ENCODE measurements at places on chromosomes 3 and 15.

DNA sequence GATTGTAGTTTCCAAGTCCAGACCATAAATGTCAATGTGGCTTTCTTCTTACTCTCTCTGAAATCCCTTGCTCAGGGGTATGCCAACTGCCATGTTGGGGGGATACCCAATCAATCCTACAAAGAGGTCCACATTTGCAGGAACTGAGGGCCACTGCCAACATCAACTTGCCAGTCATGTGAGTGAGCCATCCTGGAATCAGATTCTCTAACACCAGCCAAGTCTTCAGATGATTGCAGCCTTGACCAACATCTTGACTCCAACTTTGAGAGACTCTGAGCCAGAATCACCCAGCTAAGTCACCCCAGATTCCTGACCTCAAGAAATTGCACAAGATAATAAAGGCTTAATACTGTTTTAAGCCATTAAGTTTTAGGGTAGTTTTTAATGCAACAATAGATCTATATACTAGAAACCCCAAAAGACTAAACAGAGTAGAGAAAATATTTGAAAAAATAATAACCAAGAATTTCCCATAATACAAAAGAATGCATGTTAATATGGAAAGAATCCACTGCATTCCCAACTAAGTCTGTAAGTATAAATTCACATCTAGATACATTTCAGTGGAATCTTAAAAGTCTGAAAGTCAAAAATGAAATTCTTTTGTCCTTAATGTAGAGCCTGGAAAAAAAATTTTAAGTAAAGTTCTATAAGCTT is 22.4 kb downstream of the ISG20 start:
- H3K4me3 ChIP-seq = no peak overlapping the region
- no peak for DNase-seq
- peaks cover 34% of the 10 kb centered on the region for H3K4me1 ChIP-seq
- no peaks in the 10 kb centered on the region for H3K27me3 ChIP-seq
- H3K27ac ChIP-seq = no peak overlapping the region

GRCh38 chr3:194761384-194761783 is 75.7 kb downstream of the FAM43A start:
- no peak overlapping the region for H3K4me3 ChIP-seq
- H3K4me1 ChIP-seq = no peaks in the 10 kb centered on the region
- H3K27me3 ChIP-seq = no peaks in the 10 kb centered on the region
- H3K36me3 ChIP-seq = no peaks in the 10 kb centered on the region
- no peak for DNase-seq

DNA sequence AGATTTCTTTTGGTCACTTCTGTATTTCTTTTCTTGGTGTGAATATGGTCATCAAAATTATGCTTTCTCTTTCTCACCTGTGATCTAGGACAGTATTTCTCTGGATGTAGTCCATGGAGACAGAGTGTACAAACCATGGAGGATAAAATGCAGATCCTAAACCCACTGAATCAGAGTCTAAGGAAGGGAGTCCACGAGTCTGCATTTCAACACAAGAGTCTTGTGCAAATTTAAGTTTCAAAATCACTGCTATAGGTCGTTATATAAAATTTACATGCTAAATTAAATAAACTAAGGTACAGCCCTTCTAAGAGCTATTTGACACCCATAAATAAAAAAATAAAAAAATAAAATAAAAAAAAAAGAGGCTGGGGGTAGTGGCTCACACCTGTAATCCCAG is 17.3 kb upstream of the UBE2E2 start:
- no peaks in the 10 kb centered on the region for H3K36me3 ChIP-seq
- no peak for DNase-seq
- H3K27me3 ChIP-seq = no peaks in the 10 kb centered on the region
- H3K4me3 ChIP-seq = no peak overlapping the region
- no peak overlapping the region for H3K27ac ChIP-seq

DNA sequence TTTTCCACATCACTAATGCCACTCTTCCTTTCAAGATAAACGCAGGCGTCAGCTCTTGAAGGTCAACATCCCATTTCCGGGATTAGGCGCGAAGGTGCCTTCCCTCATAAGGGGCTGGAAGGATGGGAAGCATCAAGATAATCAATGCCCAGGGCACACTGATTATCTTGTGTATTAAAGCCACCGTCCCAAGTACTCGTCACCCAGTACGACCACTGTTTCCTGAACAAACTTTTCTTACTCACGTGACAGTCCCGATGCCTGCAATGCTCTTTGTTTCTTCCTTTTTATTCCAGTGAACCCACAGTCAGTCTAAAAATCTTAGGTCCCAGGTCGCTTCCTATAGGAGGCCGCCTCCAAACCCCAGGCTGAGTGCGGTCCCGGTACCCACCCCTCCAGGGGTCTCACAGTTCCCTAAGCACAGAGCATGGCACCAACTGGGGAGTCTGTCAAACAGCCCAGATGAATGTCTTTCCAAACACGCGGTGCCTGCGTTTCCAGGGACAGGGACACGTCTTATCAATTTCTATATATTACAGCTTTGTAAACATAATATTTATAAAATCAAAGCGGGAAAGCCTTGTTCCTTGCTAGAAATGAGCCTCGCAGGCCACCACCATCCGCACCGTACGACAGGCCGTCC is 589 bp downstream of the ANAPC13 start:
- H3K27me3 ChIP-seq = no peaks in the 10 kb centered on the region
- no peak for DNase-seq
- H3K27ac ChIP-seq = peak overlapping the region; percentile 88
- H3K4me1 ChIP-seq = peaks cover 31% of the 10 kb centered on the region
- peak overlapping the region; percentile 92 for H3K4me3 ChIP-seq

DNA sequence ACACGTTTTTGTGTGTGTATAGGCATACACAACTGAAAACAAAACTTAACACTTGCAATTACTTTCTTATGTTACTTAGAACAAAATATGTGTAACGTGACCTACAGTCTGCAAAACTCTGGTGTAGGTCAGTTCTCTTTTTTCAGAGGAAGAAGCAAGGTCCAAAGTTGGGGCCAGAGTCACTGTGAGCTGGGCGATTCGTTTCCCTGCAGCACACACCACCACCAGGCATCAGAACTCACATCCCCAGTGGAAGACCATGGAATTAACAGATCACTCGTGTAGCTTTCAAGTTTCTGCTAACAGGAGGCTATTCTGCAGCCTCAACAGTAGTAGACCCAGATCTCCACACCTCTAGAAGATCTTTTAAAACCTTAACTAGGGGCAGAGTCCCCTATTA is 25.8 kb downstream of the ANP32A start:
- peak overlapping the region; percentile 22 for H3K27ac ChIP-seq
- H3K36me3 ChIP-seq = no peaks in the 10 kb centered on the region
- DNase-seq = no peak
- no peak overlapping the region for H3K4me3 ChIP-seq
- H3K27me3 ChIP-seq = no peaks in the 10 kb centered on the region
